GOT3 (cell line): ENCODE measurements at places on chromosomes 11 and 22.

GRCh38 chr22:37059876-37060449 lies 8.4 kb downstream of the KCTD17 start:
- no peak for DNase-seq

- DNase-seq = no peak
Measured at GRCh38 chr11:394034-394857, at the start of gene PKP3. Gene PKP3 (plus strand): TSS chr11:394209. CDS start chr11:394293, 84 bp downstream.

DNA sequence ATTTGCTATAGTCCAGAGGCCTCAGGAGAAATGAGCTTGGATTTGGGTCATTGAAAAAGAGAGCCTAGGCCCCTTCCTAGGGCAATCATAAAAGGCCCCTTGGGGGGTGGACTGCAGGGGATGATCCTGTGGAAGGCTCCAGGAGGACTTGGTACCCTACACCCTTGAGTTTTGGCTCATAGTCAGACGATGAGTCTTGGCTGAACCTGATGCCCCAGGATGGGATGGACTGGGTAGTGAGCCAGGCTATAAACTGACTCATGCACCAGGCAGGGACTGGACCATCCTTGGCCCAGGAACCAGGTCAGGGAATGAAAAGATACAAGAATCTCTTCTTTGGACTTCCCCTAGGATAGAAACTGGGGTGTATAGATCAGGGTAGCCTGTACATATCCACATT lies 54.2 kb downstream of the NAV2 start:
- no peak for DNase-seq

DNA sequence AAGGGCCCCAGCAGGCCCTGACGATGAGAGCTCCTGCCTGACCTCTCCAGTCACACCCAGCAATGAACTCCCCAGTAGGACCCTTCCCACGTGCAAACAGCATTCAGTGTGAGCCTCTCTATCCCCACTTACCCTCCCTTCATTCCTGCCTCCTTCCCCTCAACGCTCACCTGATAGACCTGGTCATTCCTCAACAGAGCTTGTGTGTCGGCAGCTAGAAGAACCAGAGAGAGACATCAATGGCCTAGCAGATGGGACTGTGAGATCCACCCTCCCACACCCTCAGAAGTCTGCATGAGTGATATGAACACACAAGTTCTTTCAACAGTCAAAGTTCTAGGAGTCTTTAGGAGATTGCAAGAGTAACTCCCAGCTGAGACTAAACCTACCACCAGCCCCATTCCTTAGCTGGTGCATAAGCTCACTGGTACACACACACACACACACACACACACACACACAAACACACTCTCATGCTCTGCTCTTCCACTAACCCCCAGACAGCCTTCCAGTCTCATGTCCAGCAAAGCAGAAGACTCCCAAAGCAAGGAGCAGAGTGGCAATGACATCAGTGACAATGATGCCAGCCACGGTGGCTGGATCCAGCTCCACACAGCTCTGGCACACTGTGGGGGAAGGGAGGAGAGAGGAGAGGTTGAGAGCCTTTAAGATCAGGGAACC lies 3.1 kb downstream of the CD3D start:
- DNase-seq = no peak

- DNase-seq = no peak
Measured at GRCh38 chr22:20141186-20142077, 9.4 kb downstream of the CCDC188 start.
